BE2C (cell line): ENCODE measurements at places on chromosomes 12 and 14.

DNA sequence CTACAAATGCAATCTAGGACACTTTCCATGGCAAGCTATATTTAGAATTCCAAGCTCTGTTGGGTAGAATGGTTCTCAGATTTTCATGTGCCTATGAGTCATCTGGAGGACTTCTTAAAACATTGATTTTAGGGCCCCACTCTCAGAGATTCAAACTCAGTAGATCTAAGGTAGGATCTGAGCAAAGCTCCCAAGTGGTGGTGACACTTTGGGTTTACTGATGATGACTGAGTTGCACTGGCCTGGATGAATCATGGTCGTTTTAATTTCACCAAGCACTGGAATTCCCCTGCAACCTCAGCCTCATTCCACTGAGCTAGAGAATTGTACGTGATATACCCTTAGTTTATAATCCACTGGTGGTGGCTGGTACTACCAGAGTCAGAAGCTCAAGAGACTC, 86.5 kb downstream of the PPM1H start:
- no peak for DNase-seq

DNA sequence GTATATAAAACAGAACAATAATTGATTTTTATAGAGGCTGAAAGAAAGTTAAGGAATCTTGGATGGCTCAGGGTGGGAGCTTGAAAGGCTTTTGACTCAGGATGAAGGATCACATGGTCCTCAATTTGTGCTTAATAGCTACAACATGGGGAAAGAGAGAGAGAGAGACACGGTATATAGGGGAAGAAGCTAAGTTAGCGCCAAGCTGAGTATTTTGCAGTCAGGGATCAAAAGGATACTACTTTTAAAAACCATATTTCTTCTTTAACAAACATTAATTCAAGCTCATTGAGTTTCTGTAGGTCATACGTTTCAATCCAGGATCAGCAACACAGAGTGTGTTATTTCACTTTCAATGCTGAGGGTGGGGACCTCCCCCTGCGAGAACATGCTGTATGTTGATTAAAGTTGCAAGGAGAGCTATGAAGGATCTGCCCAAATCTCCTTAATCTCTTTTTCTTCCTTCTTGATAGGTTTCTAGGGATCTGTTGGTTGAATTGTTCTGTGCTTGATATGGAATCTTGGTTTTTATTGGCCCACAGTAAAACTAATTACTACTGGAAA, 133.1 kb upstream of the NUDT4 start:
- no peak for DNase-seq

DNA sequence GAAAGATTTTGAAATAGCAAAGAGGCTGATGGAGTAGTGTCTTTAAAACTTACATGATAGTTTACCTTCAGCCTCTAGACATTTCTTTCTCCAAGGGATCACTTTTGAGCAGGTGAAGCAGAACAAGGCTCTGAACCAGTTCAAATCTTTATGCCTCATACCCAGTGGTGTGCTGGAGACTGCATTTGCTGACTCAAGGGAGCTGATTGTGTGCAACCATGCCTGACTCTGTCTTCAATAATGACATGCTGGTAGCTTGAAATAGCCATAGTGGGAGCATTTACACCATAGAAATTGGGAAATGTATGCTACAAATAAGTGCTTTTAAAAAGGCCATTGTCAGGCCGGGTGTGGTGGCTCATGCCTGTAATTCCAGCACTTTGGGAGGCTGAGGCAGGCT, 482.0 kb downstream of the TMTC2 start:
- no peak for DNase-seq

DNA sequence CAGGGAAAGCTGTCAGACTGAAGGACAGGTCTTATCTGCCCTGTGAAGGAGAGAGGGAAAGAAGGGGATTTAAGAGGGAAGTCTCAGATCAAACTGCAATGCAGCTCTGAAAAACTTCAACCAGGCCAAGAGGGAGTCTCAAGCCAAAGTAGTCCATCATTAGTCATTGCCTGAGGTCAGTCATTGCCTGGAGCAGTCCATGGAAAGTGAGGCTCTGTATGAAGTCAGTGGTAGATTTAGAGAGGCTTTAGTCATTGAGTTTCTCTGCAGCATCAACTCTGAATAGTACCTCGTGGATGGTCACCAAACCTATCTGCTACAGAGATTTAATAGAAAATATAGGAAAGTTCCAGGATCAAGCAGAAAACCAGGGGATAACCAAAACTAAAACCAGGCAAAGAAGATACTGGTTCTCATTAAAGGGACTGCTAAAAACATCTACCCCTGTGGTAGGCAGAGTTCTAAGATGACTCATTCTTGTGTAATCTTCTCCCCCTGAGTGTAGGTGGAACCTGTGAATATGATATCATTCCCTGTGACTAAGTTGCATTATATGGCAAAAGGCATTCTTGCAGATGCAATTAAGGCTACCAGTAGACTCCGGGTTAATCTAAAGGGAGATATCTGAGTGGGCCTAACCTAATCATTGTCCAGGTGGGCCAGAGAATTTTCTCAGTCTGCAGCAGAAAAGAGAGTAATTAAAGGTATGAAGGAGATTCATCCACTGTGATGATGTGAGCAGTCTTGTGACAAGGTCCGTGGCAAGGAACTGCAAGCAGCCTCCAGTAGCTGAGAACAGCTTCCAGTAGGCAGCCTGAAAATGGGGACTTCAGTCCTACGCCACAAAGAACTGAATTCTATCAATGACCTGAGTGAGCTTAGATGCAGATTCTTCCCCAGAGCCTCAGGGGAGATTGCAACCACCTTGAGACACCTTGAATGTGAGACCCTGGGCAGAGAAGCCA, 123.1 kb downstream of the GALC start:
- DNase-seq = no peak

GRCh38 chr12:106030210-106031071, 108.3 kb downstream of the NUAK1 start:
- DNase-seq = no peak

GRCh38 chr12:78866518-78866917, 1.9 kb downstream of the SYT1 start:
- DNase-seq = no peak
